ENCODE measurements at places on chromosomes 1 and 21.

DNA sequence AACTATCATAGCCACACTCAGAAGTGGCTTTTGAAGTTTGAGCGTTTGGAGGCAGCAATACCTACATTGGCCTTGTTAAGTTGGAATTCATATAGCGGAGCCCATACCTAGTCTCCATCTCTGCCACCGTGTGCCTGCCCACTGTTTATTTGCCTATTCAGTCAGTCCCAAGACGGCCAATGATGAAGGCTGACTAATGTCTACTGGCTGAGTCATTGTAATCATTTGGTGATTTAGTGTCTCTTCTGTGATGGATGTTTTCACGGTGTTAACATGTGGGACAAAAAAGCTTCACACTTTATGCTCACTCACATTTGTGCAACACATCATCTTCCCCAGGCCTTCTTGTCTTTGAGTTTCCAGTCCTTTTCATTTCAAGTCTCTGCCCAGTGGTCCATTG is 92.6 kb upstream of the PBX1 start:
- no peak for DNase-seq

DNA sequence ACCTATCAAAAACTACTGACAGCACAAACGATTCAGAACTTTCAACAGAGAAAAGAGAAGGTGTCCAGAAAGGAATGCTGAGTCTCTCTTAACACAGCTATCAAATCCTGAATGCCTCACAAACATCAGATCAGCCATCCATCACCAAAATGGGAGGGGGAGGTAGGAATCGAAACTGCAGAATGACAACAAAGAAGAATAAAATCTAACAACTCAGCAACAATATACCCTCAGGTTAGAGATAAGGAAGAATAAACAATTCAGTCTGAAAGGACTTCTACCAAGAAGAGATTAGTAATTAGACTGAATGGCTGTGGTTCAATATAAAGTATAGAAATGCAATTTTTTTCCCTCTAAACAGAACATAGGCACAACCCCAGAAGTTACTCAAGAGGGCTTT is 94.4 kb downstream of the RERE start:
- no peak for DNase-seq

- no peak for DNase-seq
These were observed 4.9 kb upstream of the PODN start for GRCh38 chr1:53057127-53057526.

GRCh38 chr1:60699325-60699724 is 383.0 kb upstream of the NFIA start:
- no peak for DNase-seq

DNA sequence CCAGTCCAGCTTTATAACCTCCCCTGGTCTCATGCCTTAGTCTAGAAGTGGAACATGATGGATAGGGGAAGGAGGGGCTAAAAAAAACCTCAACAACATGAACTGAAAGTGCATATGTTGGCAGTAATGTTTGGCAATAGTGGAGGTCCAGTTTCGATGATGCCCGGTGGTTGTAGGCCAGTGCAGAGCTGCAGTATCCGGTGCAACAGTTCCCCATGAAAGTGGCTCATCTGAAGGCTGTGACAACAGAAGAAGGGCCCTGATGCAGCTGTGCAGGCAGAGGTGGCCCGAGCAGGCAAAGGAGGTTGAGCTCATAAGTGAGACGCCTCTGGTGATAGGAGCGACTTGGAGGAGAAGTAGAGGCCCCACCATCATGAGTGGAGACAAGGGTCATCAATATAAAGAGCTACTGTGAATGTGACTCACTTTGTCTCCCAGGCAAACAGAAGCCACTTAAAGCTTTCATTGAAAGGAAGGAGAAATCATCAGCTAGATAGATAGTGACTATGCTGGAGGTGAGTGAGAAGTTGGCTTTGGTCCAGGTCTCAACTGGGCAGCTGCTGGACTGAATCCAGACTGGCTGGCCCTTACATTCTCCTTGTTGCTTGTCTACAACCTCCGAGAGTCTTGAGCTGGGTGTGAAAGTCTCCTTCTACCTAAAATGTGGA is 10.2 kb upstream of the CREG1 start:
- peak; percentile 19 for DNase-seq

Data from ELR (cell line).